Hindlimb muscle (tissue), 1 donor: ENCODE measurements at places on chromosomes 13 and 19. TPM values are rescaled to one million over a fixed set of nuclear protein-coding genes. Genes with fewer than 3 reads are reported as not detected.

Gene SH3GL1
- 64.4 TPM for polyA plus RNA-seq

Gene CD70
- polyA plus RNA-seq: not detected

Gene ZNF726
- 3.6 TPM for polyA plus RNA-seq

Gene ITGBL1
- 0.36 TPM for polyA plus RNA-seq

Gene DACT3
- 13.0 TPM for polyA plus RNA-seq

Gene DLL3
- polyA plus RNA-seq: 0.12 TPM

DNA sequence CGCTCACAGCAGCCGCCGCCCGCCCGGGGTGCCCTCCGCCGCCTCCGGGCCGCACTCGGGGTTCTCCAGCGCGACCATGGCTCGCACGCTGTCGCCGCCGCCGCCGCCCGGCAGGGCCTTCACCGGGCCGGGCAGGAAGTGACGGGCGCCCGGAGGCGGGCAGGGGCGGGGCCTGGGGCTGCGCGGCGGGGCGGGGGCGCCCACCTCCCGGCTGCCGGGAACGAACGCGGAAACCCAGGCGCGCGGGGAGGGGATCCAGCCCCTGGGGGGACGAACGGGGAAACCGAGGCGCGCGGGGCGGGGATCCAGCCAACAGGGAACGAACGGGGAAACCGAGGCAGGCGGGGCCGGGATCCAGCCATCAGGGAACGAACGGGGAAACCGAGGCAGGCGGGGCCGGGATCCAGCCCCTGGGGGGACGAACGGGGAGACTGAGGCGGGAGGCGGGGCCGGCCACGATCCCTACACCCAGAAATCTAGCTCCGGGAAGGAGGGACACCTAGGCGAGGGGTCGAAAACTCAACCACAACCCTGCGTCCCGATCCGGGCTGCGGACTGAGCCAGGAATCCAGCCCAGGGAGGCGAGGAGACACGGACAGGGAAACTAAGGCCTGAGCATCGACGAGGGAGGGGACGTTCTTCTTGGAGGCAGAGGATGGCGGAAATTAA, at the start of gene R3HDM4:
Gene R3HDM4, minus strand, starts transcription at position 140 of the 669 bp plus-strand sequence. Its CDS starts 62 bp downstream, at position 78.
- peak; percentile 79 for DNase-seq

DNA sequence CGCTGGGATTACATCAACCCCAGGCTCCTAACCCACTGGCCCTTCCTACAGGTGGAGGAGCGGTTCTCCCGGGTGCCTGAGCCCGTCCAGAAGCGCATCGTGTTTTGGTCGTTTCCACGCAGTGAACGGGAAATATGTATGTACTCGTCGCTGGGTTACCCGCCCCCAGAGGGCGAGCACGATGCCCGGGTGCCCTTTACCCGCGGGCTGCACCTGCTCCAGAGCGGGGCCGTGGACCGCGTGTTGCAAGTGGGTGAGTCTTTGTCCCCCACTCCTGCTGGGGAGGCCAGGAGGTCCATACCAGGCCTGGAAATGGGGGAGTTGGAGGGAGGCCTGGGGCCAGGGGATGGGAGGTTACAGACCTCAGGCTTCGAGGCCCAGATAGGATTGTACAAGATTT, 4.4 kb downstream of the ZSWIM4 start:
- DNase-seq: no peak

DNA sequence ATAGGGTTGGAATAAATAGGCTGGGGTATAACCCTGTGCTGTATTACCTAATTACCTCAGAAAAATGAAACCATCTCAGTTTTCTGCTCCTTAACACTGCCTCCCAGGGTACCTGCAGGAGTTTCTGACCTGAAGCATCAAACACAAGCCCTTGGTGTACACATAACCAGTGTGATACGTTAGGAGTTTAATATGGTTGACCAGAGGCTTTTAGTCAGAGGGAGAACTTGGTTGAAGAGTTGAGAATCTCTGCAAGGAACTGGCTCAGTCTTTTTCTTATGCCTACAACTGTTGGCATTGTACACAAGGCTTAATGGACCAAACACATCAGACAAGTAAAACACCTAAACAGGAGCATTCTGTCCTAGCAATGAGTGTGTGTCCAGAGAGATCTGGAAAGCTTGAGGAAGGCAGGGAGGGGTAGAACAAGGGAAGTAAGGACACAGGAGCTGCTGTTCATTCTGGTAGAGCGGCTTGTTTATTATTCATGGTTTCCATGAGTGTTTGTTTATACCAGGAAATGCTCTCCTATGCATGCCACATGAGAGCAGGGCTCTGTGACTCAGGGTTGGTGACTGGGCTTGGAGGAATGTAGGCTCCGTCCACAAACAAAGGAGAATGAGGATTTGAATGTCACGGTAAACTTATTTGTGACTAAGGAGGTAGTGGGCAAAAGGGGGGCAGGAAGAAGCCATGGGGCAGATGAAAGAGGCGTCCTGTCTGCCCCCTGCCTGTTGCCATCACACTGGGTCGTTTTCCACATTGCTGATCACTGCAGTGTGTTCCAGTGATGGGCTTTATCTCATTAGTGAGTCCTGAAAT, 11.9 kb upstream of the SPATA13 start:
- DNase-seq: no peak

DNA sequence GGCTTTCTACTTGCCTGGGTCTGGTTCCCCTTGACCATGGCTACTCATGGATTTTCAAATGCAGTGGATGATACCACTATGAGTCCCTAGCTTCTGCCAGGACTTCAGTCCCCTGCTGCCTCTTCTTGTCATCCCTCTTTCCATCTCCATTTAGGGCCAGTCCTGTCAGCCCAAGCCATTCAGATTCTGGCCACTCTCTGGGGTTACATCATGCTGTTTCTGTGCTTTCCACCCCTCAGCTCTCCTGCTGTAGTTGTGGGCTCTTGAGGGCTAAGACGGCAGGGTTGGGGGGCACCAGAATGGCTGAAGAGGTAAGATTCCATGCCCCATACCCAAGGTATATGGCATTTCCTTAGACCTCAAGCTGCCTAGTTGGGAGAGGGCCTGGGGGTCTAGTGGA, 13.2 kb upstream of the ZNF492 start:
- no peak for DNase-seq

DNA sequence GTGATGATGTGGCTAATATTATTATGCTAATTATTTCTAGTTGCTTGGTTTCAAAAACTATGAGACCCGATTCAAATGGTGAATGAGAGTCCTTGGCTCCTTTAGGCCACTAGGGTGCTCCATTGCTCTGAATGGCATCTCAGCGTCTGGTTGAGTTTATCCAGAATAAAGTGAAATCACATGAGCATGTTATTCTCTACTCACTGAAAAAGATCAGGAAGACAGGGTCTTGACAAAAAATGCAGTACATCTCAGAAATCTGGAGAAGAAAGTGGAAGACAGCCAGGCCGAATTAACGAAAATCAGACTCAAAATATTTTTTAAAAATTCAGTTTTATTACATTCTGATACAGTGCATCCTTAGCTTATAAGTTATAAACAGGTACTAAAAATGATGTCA, 516.2 kb downstream of the MYO16 start:
- DNase-seq: peak; percentile 49

DNA sequence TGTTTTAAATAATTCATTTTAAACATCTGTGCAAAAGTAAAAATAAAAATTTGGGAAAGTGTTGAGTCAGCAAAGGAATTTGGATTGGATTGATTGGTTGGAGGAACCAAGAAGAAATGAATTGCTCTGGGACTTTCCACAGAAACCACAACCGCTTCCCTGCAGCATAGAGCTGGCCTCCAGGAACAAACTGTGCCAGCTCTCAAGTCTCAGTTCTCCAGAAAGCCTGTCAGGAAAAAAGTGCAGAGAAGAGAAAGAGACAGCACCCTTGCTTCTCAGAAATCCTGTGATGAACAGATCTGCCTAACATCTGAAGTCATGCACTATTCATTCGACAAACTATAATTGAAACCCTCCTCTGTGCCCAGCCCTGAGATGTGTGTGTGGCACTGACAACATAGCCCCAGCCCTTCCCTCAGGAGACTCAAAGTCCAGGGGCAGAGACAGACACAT, 14.8 kb downstream of the LYPD3 start:
- no peak for DNase-seq

DNA sequence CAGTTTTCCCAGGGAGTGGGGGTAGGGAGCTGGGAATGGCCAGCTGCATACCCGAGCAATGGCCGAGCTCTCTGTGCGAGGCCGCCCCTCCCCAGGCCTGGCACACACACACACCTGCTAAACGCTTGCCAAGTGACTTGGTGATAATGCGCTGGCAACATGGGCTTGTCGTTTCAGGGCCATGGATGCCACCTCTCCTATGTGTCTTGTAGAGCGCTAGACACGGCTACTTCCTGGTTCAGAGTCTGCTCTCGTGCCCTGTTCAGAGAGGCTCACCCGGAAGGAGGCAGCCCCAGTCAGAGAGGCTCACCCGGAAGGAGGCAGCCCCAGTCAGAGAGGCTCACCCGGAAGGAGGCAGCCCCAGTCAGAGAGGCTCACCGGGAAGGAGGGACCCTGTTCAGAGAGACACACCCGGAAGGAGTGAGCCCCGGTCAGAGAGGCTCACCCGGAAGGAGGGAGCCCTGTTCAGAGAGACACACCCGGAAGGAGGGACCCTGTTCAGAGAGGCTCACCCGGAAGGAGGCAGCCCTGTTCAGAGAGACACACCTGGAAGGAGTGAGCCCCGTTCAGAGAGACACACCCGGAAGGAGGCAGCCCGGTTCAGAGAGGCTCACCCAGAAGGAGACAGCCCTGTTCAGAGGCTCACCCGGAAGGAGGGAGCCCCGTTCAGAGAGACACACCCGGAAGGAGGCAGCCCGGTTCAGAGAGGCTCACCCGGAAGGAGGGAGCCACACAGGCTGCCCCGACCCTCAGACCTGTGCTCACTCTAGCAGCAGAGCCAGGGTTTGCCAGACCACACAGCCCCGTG, 4.2 kb downstream of the ADPRHL1 start:
- DNase-seq: no peak

GRCh38 chr13:96617528-96617927, 376.7 kb downstream of the OXGR1 start:
- no peak for DNase-seq

- DNase-seq: no peak
Observed at GRCh38 chr13:75795274-75795673, 159.1 kb downstream of the LMO7 start.

DNA sequence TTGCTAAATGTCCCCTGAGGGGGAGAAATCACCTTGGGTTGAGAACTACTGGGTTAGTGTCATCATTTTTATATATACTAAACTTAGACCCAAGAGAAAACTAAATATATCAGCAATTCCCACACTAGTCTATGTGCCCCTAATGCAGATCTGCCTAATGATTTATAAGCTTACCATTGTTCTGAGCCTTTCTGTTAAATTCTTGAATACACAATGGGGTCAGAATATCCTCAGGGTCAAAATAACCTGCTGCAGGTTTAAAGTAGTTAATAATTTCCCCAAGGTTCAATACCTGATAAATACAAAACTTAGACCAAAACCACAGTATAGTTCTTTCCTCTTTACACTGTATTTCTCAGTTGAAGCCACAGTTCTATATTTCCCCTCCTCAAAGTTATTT, 4.6 kb downstream of the VWA8 start:
- DNase-seq: no peak

DNA sequence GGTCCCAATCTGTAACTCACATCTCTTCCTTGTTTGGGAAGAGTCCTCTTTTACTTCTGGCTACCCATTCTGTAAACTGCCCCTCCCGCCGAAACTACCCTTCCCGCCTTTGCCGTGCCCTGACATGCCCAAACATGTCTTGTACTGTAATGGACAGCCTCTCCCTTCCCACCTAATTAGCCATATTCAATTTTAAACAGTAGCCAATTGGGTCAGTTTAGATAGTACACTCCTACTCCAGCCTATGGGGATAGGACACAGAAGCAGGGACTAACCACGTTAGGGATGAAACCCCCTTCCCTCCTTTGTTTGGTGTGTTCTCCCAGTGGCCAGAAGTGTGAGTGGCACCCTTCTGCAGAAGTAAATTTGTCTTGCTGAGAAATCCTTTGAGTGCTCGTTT, 34.2 kb downstream of the SACS start:
- DNase-seq: no peak

DNA sequence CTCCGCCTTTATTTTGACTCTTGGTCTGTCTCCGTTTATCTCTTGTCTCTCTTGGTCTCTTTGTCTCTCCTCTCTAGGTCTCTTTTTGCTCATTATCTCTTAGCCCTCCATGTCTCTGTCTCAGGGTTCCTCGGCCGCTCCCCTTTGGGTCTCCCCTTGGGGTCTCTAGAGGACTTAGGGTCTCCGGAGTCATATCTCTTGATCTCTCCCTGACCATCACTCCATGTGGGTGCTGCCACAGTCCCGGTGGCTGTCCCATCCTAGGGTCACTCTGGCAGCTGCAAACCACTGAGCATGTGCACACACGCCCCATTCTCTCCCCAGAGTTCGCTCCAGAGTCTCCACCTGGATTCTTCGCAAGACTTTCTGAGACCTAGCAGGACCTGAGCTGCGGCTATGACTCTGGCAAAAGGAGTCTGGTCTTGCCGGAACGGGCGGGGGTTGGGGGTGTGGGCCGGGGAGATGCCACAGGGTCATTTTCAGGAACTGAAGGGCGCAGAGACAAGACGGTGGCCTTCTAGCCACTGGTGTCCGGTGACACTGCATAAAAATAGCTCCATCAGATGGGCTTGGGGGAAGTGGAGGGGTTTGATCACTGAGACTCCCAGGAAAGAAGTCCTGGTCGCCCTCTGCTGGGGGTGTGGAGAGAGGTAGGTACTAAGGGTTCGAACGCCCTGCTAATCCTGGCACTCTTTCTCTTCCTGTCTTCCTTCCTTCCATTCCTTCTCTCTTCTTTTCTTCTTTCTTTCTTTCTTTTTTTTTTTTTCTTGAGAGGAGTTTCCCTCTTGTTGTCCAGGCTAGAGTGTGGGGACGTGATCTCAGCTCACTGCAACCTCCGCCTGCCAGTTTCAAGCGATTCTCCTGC, 1.2 kb upstream of the KCNA7 start:
- no peak for DNase-seq

GRCh38 chr13:40261336-40261735, 405.1 kb downstream of the FOXO1 start:
- no peak for DNase-seq

DNA sequence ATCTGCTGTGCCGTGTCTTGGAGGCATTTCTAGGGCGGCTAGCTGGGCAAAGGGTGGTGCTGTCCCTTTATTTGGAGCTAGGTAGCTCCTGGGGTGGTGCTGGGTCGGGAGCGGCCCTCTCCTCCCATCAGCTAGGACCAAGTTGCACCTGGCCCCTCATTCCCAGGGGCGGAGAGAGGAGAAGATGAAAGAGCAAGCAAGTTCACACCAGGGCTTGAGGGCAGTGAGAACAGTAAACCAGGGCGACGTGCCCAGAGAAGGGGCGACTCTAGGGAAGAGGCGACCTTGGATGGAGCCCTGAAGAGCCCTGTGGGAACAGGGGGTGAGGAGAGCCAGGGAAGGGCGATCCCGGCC, 17.0 kb upstream of the KCNN1 start:
- no peak for DNase-seq
